ENCODE measurements at places on chromosomes 16 and 17.

DNA sequence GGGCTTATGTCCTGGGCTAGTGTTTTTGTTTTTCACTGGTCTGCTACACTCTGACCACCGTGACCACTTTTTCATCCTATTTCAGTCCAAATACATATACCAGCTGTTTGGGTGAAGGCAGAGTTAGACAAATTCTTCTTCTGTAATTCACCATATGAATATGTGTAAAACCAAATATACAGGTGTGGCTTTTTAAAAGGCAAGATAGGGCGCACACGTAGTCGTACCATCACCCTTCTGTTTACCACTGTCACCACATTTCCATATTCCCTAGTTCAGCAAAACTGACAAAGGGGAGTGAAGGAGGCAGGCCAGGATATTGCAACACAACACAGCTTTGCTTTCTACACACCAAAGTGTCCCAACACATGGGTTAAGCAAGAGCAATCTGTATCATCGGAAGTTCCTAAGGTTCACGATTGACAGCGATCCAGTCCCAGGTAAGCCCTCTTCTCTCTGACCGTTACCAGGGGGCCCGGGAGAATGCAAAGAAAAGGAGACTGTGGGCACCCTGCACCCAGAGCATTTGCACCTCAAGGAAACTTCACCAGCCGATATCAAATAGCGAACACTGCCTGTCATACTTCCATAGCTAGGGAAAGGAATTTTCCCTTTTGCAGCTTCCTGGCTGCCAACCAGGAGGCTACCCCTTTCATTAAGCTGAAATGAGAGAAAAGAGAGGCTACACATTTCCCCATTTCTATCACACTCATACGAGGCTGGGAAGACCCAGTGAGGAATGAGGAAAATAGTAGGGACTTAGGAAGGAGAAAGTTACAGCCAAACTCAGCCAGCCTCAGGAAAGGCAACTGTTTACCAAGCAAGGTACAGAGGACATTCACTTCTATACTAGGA is 23.1 kb downstream of the CREBBP start:
- no peak for DNase-seq

GRCh38 chr16:67718668-67719047 is 458 bp downstream of the GFOD2 start:
- DNase-seq = peak; percentile 31

GRCh38 chr16:4315186-4316107 is at the start of gene GLIS2:
TSS of gene GLIS2 (plus strand) at chr16:4316067. CDS start at chr16:4332281, 16,214 bp downstream.
- peak; percentile 93 for DNase-seq

GRCh38 chr17:44832805-44833204 is 2.7 kb upstream of the GJC1 start:
- DNase-seq = no peak

DNA sequence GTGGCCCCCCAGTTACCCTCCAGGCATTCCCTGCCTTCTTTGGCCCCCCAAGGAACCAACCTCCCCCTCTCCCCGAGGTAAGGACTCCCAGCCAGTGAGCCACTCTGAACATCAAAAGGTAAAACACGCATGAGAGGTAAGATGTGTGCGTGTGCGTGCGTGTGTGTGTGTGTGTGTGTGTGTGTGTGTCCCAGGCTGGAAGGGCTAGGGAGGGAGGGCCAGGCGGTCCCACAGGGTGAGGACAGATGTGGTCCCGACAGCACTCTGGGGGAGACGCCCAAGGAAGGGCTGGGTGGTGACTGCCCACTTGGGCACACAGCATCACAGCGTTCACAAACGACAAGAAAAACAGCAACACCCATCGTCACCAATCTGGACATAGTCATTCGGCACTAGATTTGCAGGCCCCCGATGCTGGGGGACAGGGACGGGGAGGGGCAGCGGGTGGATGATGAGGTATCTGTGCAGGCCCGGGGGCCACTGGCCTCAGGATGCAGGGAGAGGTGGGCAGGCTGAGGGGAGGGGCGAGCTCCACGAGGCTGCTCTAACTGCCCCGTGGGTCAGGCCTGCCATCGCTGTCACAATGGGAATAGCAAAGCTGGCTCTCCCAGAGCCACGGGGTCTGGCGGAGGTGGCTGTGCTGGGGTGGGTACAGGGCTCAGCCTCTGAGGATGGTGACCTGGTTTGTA is 16.3 kb downstream of the MNT start:
- DNase-seq = no peak

GRCh38 chr17:1588821-1589585 is 26.4 kb upstream of the PITPNA start:
- DNase-seq = no peak

GRCh38 chr16:19907161-19907992 is 22.7 kb upstream of the GPRC5B start:
- peak; percentile 76 for DNase-seq

- DNase-seq = no peak
These were observed 20.4 kb downstream of the ZNHIT3 start for GRCh38 chr17:36506831-36507230.

GRCh38 chr16:87832741-87833502 is 36.4 kb downstream of the SLC7A5 start:
- DNase-seq = no peak

- no peak for DNase-seq
These were observed 488 bp upstream of the SEBOX start for GRCh38 chr17:28365487-28365886.

DNA sequence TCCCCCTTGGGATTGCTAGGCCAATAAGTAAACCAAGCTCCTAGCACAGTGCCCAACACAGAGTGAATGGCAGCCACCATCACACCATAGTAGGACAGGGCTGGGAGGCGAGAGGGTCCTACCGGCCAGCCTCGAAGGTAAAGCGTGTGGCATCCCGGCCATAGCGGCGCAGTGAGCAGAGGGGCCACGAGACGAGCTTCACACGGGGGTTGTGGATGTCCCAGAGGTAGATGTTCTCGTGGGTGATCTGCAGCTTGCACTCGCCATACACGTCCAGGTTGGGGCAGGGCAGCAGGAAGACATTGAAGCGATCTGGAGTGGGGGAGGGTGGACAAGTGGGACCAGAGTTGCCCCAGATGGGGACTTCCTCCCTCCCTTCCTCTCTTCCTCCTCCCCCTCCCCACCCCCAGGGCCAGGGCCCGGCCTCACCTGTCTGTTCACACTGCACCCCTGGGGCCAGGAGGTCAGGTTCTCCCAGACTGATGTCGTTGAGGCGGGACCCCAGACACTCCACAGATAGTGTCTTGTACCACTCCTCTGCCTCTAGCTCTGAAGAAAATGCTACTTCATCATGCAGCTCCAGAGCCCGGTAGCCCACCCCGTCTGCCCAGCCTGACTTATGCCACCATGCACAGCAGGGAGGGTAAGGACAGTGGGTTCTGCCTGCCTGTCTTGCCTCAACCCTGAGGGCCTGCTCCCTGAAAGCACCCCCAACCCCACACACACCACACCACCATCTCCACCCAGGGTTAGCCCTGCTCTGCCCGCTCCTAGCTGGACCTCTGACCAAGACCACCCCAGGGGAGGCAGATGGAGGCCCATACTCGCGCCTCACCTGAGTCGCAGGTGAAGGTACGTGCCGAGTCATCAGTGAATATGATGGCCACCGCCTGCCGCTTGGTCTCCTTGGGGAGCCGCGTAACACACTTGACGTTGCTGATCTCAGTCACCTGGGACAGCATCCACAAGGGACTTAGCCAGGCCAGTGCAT is 11.3 kb downstream of the DOK4 start:
- no peak for DNase-seq

DNA sequence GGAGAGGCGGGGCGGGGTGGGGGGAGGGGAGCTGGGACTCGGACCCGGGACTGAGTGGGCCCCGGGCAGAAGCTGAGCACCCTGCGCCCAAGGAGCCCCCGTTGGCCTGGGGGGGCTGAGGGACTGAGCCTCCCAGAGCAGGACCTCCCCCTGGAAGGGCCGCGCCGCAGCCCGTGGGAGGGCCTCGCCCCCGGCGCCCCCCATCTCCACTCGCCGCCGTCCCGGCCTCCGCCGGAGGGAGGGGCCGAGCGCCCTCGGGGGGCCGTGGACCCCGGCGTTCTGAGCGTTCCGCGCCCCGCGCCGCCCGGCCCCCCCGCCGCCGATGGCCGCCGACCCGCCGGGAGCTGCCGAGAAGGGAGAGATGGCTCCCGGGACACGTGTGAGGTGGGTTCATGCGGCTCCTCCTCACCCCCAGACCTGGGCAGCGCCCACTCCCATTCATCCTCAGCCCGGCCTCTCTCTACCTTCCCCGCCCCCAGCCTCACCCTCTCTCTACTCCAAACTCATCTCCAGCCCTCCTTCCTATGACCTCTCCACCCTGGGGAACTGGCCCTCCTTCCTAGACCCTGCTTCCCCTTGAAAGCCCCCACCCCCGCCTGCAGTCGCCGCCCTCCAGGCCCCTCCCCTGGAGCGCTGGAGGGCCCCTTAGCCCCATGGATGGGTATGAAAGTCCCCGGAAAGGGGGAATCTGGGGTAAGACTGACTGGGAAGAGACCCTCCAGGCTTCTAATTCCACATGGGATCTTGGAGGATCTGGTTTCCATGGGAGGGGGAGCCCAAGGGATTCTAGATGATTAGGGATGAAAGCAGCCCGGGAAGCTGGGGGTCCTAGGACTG is 922 bp downstream of the FBXL19 start:
- peak; percentile 35 for DNase-seq

DNA sequence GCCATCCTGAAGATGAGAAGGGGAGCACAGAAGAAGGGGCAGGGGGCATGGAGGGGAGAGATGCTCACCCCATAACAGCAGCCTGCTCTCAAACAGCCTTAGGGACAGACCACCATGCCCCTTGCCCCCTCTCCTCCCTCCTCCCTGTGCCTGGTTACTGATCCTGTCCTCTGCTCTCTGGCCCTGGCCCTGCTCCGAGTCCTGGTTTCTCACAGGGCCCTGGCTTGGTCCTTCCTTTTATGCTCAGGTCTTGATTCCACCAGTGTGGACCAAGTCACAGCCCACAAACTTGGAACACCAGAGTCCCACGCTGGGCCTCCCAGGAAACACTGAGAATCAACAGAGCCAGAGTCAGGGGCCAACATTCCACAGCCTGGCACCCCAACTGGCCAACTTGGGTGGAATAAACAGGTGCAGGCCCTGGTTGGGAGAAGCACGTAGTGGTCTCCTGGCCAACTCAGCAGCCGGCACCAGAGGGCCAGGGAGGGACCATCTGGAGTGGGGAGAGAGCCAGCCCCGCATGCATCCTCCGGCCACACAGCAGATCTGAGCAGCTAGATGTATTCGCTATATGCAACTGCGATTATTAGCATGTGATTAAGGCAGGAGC is 44.9 kb upstream of the CDC42EP4 start:
- no peak for DNase-seq

DNA sequence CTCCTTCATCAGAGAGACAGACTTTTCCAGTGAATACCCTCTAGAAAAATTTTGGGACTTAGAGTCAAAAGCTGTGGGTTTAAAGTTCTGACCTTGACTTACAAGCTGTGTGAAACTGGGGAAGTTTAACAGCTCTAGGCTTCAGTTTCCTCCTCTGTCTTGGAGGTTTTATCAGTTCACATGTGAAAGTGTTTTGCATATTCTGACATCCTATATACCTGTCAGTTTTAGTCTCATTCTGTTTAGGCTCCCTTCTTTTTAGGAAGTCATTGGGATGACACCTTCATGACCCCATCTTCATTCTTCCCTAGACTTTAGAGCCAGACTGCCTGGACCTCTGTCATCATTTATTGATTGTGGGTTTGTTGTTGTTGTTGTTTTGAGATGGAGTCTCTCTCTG is 44.4 kb downstream of the YPEL2 start:
- no peak for DNase-seq

DNA sequence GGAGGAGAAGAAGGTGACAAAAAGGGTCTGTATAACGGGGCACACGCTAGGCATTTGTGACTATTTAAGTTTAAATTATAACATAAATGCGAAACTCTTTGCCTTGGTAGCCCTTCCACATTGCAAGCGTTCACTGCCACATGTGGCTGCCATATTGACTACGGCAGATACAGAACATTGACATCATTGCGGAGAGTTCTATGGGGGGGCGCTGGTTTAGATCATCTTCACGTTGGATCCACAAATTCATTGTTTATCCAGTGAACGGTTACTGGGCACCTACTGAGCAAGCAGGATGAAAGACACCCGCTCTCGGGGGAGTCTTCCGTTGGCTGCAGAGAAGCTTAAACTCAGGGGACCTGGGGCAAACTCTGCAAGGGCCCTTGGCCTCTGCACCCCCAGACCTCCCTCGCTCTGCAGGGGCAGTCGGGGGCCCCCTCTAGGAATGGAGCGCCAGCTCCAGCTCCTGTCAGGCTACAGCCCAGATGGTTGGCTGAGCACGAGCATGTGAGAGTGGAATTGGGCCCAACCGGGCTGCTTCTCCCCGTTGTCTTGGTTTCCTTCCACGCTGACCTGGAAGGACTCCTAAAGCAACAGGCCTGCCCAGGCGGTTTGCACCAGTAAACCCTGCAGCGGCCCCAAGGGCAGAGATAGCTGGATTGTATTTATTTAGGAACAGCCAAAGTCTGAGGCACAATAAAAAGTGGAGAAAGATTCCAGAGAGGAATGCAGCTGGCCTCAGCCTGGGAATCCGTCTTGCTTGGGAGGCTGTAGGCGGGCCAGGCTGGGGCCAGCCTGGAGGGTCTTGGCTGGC is 172.2 kb downstream of the SEC14L1 start:
- no peak for DNase-seq

- no peak for DNase-seq
These were observed 96.6 kb upstream of the SMIM36 start for GRCh38 chr17:55607731-55608341.

- DNase-seq = no peak
These were observed 1.9 kb downstream of the CREBBP start for GRCh38 chr16:3878610-3879009.

- DNase-seq = peak; percentile 86
These were observed at the start of gene MT1F for GRCh38 chr16:56657555-56658326. TSS of gene MT1F (plus strand) at chr16:56657959. CDS start at chr16:56658059, 100 bp downstream.

DNA sequence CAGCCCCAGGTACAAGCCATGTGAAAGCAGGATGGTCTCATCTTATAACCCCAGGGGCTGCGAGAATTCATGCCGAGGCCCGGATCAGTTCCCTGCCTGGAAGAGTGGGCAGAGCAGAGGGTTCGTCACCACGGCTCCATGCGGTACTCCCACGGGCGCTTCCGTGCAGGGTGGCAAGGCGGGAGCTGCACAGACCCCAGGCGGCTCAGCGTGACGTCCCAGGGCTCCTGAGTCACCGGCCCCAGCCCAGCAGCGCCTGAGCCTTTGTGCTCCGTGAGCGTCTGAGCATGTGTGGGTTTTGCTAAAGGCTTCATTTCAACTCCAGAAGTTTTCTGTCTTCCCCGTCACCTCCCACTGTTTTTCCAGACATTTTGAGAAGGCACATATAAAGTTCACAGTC is 71.2 kb upstream of the CHMP6 start:
- no peak for DNase-seq

- DNase-seq = no peak
These were observed 92.3 kb downstream of the METRNL start for GRCh38 chr17:83171661-83172060.

DNA sequence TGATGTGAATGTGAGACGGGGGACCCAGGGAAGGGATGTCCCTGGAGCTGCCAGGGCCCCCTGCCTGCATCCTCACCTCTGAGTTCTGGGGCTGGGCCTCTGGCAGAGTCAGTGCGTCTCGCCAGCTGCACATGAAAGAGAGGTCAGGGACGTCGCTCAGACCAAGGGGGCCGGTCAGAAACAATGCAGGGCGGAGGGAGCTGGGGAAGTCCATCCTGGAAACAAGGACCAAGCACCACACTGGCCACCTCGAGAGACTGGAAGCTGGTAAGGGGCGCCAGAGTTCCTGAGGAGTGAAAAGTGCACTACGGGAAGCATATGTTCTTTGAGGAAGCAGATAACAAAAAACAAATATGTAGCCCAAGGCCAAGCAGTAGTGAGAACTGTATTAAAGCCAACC is 2.1 kb downstream of the TAF1C start:
- DNase-seq = no peak

GRCh38 chr17:12637015-12637414 is 28.7 kb upstream of the MYOCD start:
- no peak for DNase-seq

GRCh38 chr17:48149787-48150463 is 42.4 kb downstream of the SNX11 start:
- no peak for DNase-seq

All from NCI-H146 (cell line).